Activated T-helper 1 cell treated with anti-CD3 and anti-CD28 coated beads, Interleukin-2, amount 50 U/mL, for 16 hours (primary cell): ENCODE measurements at places on chromosomes 2 and 18.

DNA sequence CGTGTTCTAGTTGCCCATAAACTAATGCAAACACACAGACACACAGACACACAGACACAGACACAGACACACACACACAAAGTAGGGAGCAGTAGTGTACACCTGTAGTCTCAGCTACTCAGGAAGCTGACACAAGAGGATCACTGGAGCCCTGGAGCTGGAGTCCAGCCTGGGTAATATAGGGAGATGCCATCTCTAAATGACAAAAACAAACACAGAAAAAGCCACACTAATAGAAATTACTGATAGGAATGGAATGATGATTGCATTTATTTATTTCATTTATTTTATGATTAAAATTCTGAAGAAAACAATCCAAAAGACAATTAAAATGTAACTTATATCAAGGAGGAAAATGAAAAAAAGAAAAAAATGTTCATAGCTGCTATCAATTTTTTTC lies 30.8 kb downstream of the TCF4 start:
- no peak for DNase-seq

GRCh38 chr2:173959358-173959884 lies 5.8 kb downstream of the SP3 start:
- no peak for DNase-seq

DNA sequence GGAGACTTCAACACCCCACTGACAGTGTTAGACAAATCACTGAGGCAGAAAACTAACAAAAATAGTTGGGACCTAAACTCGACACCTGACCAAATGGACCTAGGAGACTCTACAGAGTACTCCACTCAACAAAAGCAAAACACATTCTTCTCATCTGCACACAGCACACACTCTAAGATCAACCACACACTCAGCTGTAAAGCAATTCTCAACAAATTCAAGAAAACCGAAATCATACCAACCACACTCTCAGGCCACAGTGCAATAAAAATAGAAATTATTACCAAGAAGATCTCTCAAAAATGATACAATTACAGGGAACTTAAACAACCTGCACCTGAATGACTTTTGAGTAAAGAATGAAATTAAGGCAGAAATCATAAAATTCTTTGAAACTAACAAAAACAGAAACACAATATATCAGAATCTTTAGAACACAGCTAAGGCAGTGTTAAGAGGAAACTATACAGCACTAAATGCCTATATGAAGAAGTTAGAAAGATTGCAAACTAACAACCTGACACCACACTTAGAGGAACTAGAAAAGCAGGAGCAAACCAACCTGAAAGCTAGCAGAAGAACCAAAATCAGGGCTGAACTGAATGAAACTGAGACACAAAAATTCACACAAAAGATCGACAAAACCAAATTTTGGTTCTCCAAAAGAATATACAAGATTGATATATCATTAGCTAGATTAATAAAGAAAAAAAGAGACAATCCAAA lies 46.3 kb downstream of the RTTN start:
- DNase-seq: no peak

- no peak for DNase-seq
Observed at GRCh38 chr18:68766433-68766832, 31.4 kb upstream of the CCDC102B start.

DNA sequence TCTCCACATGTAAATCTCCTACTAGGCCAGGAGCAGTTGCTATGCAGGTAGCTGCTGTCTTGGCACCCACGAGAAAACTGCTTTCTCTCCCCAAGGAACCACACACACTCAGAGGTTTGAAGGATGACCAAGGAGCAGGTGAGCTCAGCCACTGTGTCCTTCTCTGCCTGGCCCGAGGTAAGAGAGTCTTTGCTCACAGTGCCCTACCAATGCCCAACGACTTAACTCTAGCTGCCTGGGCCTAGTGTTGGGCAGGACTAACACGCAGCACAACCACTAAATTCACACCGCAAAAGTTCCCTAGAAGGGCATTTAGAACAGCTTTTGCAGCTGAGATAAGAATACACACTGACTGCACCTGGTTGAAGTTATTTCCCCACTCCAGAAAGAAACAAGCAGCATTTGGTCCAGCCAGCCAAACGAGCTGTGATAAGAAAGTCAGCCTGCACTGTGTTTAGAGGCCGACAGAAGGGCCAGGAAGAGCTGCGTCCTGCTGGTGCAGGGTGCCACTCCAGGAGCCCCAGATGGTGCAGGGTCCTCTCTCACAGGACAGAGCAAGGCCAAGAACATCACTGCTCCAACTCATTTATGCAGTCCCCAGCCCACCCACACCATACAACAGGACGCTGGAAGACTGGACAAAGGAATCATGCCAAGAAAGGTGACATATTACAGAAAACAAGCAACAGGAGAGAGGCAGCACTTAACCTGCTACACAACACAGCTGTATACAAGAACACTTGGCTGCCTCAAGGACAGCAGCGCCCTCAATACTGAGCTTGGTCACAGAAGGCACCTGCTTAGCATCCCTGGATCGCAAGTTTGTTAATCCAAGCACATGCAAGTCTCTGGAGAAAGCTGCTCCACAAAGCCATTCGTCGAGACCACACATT lies 12.5 kb downstream of the HDLBP start:
- DNase-seq: no peak

GRCh38 chr2:219475697-219476651 lies 22.7 kb upstream of the GMPPA start:
- DNase-seq: no peak

- no peak for DNase-seq
Observed at GRCh38 chr2:120257522-120257921, 4.9 kb downstream of the RALB start.

DNA sequence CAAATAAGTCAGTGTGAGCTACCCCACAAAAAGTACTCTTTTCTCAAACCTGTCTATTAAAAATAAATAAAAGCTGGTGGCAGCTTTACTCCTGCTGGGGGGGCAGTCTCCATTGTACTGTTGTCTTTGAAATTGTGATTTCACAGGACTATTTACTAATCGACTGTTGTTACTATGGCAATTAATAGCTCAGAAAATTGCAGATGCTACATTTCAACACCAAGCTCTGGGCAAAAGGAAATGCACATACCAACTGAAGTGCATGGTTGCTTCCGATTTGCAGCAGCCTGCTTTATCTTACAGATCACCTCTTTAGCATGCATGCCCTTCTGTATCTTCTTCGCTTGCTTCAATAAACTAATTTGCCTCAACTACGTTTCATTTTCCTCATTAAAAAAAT lies 117.6 kb upstream of the DAPL1 start:
- no peak for DNase-seq

- DNase-seq: no peak
Observed at GRCh38 chr2:133705287-133705686, 137.0 kb upstream of the NCKAP5 start.

- no peak for DNase-seq
Observed at GRCh38 chr2:37881397-37881796, 43.7 kb upstream of the RMDN2 start.

DNA sequence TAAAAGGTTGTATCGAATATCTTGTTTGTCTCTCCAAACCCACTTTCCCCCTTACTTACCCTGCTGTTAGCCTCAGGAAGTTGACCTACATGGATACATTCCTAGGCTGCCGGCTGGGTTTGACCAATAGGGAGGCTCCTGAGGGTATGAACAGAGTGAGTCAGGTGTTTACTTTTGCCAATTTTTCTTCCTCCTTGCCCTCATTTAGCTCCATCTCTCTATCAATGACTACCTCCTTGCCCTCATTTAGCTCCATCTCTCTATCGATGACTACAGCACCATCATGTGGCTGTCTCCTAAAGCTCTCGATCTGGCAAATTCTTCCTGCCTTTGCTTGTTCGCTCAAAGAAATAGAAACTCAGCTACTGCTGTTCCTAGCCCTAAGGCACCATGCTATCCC lies 571.9 kb upstream of the CRIM1 start:
- no peak for DNase-seq

- no peak for DNase-seq
Observed at GRCh38 chr2:129763190-129763846, 216.1 kb upstream of the RAB6C start.

DNA sequence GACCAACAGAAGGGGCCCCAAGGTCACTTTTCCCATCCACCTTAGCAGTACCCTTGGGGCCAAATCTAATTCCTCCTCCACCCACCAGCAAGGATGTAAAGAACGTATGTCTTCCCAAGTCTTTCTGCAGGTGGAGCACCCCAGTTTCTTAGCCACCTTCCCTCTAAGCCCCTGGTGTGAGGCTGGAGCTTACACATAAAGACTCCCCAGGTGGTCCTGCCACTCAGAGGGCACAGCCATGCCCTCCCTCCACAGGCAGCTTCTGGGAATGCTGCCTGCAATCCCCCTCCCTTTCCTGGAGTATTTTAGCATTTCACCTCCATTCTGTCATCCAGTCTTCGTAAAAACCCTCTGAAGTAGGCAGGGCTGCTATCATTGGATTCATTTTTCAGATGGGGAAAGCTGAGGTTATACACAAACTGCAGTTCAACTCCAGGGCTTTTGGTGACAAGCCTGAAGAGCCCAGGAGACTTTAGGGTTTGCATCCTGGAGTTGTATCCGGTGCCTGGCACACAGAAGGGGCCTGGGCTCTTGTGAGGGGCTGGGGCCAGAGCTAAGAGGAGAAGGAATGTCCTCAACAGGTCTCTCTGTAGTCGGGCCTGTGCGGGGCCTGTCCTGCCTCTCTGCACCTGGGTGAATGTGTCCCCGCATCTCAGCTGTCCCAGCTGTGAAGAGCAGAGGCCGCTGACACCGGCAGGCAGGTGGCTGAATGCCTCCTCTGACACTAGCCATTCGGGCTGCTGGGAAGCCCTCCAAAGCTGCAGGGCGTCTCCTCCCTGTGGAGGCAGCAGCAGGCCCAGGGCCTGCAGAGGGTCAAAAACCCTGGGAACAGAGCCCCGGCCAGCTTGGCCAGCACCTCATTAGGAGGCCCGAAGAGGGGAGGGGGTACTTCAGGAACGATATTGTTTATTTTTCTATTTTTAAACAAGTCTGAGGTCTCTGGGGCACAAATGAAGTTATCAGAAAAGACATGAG lies 27.6 kb downstream of the CIB4 start:
- DNase-seq: no peak

DNA sequence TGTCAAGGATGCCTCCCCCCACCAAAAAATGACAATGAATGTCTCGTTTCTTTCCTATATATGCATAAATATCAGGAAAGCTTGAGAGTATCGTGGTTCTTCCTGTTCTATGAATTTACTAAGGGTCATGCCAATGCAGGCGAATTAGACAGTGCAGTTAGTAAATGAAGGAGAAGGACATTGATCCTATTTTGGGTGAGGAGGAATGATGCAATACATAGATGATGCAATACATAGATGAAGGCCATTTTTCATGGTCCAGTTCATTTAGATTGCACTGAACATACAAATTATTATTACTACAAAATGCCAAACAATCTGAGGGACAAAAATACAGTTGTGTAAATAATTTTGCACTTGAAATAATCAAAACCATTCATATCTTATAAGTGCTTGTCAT lies 1265.0 kb downstream of the LRP1B start:
- no peak for DNase-seq

DNA sequence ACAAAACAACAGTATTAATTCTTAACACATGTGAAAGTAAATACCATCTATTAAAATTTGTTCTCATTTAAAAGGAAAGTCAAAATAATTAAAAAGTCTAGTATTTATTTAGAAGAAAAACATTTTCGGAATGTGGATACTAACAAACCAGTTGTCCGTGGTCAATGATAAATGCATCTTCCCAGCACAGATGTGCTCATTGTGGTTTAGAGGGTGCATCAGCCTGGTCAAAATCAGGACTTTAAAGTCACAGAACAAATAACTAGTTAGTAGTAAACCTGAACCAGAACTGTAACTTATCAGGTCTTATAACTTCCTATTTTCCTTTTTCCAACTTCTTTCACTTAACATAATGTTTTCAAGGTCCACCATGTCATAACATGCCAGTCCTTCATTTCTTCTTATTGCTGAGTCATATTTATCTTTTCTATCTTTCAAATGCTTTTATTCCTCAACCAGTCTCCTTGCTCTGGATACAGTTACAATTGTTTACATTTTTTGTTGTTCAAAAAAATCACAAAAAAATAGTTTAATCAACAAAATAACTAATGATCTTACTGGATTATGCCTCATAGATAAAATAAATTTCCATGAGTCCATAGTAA lies 55.8 kb downstream of the ID2 start:
- DNase-seq: no peak

DNA sequence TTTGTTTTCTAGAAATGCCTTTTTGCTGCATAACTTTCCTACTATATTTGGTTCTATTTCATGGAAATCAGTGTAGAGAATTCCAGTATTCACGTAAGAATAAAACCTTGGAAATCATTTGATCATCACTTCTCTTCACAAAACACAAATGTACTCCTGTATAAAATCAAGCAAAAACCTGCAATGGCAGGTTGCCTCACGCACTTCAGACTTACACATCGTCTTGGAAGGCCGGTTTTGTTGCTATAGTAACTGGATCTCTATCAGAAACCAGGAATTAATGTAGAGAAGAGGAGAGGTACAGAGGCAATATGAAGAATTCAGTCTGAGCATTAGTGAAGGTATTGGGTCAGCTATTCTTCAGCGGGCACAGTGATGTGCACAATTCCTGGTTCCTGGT lies 370.7 kb upstream of the CYRIA start:
- no peak for DNase-seq

- DNase-seq: no peak
Observed at GRCh38 chr2:42252464-42252863, 83.3 kb downstream of the EML4 start.

GRCh38 chr2:69939722-69940121 lies 21.7 kb downstream of the ASPRV1 start:
- DNase-seq: no peak

- no peak for DNase-seq
Observed at GRCh38 chr2:101844055-101844635, 146.6 kb downstream of the MAP4K4 start.

DNA sequence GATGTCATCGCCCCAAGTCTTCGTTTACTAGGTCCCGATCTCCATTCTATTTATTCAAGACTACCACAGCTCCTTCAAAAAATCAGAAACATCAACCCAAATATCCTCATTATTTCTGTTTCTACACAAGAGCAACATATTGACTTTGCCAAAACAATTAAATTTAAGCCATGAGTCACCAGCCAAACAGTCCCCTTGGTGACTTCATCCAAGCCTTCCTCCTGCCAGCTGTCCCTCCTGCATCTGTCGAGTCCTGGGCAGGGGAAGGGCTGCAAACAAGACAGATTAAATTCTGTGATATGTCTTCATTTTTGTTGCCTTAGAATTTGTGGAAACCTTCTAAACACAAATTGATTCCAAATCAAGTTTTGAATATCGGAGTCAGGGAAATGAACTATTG lies 110.3 kb downstream of the SP3 start:
- no peak for DNase-seq

- no peak for DNase-seq
Observed at GRCh38 chr2:240581811-240582210, 4.7 kb upstream of the CAPN10 start.

DNA sequence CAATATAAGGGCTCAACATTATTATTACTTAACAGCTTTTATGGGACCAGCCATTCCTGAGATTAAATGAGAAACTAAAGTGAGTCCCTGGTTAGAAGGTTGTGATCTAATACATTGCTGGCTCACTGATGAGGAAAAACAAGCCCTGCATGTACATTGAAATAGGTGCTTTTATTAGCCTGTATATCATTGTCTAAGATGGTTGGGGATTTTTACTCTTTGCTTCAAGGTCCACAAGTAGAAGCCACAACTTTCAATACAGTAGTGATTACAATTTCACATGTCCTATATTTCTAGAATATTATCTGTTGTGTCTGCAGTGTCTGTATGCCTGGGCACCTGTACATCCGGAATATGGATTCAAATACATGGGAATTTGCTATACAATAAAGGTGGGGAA lies 104.1 kb upstream of the FZD5 start:
- DNase-seq: no peak
